ENCODE measurements at places on chromosomes 6 and 20.

DNA sequence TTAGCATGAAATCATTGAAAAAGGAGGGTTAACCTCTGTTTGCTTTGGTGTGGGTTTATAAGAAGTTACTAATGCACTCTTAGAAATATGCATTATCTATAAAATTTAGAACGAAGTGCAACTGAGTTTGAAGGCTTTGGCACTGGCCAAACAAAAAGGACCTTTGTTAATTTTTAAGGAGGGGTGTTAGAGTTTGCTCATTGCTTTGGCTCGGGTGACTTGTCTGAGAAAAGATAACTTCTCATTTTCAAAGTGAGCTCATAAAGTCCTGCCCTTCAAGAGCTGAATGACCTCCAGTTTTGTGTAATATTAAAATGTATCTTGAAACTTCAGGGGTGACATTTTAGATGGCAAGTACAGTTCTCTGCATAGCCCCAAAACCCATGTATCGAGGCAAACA, 25.9 kb downstream of the NEDD9 start:
- DNase-seq, result no peak

GRCh38 chr6:137094411-137095008, 49.7 kb upstream of the IL20RA start:
- peak; percentile 29 for DNase-seq

DNA sequence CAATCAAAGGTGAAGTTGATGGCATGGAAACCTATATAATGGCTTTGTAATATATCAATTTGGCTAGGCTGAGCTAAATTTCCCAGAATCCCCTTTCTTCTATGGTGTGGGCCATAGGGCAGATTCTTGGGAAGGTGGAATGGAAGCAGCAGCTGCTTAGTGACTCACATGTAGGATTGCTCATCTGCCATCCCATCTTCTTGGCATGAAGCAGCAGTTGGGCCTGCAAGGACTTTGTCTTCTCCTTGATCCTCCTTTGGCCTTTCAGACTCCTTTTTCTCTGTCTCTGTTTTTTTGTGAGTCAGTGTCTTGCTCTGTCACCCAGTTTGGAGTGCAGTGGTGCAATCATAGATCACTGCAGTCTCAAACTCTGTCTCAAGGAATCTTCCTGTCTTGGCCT, 52.6 kb upstream of the CEP162 start:
- no peak for DNase-seq

DNA sequence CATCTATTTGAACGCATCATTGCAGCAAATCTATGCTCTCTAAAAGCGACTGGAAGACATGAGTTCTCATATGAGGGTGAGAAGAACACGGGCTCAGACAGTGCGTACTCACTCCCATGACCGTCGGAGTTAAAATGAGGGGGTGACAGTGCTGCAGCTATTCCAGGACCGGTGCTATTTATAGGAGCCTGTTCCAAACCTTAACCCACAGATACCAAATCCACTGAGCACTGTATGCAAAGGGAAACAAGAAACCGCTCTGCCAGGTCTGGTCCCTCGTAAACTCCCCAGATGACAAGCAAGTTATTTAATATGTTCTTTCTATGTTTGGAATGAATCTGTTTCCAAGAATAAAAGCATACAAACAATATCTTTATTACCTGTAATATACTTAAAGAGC, 22.9 kb downstream of the PPP1R3G start:
- no peak for DNase-seq

GRCh38 chr20:32886652-32887051, 27.9 kb downstream of the EFCAB8 start:
- DNase-seq, result no peak

- DNase-seq, result no peak
Observed at GRCh38 chr20:37980383-37980782, 52.9 kb downstream of the TTI1 start.

GRCh38 chr20:48787861-48788375, 39.9 kb downstream of the PREX1 start:
- DNase-seq, result no peak

GRCh38 chr6:111683749-111684267, 78.1 kb upstream of the TRAF3IP2 start:
- DNase-seq, result no peak

- no peak for DNase-seq
Observed at GRCh38 chr6:89353118-89353556, 615 bp upstream of the UBE2J1 start.

- DNase-seq, result peak; percentile 72
Observed at GRCh38 chr20:32761831-32762753, at the start of gene DNMT3B. Gene DNMT3B (plus strand): TSS chr20:32762385. CDS start chr20:32780324, 17,939 bp downstream.

- no peak for DNase-seq
Observed at GRCh38 chr20:37220731-37221130, 40.9 kb downstream of the GHRH start.

DNA sequence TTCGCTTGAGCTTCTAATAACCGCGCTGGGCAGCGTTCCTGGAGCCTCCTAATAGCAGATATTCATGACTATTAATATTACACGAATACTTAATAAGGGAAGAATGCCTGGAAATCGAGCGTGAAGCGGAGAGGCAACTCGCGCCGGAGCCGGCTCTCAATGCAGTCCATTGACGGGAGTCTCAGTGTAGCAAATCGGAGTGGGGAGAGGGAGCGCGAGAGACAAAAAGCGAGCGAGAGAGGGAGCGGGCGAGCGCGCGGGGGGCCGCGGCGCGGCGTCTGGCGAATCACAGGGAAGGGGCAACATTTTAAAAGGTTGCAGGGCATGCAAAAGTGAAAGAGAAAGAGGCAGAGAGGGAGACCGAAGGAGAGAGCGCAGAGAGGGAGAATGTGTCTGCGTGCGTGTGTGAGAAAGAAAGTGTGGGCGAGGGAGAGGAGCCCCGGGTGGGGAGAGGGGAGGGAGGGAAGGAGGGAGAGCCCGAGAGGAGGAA, 2.9 kb downstream of the TFAP2A start:
- no peak for DNase-seq

- no peak for DNase-seq
Observed at GRCh38 chr20:62405981-62406513, 1.0 kb downstream of the CABLES2 start.

DNA sequence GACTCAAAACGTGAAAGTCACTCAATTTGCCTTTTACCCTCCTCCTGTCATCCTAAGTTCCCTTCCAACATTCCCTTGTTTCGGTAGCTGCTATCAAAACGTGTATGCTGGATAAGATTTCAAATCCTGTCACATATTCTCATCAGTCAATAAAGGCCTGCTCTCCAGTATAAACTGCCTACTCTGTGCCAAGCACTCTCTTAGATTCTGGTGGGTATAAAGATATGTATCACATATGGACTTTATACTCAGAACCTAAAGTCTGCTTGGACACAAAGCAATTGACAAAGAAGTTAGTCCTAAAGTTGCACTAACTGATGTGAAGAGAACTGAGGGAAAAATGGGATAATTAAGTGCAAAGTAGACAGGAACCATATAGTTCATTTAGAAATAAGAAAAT, 476.6 kb upstream of the MARCKS start:
- no peak for DNase-seq

GRCh38 chr6:7933794-7934193, 23.2 kb upstream of the TXNDC5 start:
- DNase-seq, result no peak

DNA sequence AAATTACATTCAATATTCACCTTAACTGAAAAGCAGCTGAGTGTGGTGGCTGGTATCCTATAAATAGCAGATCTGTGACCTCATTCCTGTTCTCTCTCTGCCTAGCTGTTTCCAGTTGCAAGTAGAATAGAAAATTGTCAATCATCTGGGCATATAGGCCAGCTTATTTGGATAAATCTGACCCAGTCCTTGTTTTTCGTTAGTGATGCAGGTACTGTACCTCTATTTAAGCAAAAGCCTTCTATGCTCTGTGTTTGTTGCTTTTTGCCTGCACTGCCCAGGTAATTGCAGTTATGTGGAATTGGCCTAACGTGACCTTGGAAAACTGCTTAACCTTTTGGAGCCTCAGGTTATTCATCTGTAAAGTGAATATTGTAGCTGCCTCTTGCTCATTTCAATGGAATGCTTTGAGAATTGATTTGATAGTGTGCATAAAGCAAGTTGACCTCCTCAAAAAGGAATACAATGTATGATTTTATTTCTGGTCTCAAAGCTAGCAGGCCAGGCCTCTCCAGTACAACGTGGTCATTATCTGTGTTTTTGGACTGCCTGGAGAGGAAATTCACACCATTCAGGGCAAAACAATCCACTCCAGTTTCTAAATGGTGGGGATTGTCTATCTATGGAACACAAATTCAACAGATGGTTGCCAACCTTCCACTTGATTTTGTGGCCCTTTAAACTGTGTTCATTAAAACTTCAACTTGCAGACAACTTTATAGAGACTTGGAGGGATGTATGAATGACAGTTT, 508.7 kb upstream of the CITED2 start:
- no peak for DNase-seq

DNA sequence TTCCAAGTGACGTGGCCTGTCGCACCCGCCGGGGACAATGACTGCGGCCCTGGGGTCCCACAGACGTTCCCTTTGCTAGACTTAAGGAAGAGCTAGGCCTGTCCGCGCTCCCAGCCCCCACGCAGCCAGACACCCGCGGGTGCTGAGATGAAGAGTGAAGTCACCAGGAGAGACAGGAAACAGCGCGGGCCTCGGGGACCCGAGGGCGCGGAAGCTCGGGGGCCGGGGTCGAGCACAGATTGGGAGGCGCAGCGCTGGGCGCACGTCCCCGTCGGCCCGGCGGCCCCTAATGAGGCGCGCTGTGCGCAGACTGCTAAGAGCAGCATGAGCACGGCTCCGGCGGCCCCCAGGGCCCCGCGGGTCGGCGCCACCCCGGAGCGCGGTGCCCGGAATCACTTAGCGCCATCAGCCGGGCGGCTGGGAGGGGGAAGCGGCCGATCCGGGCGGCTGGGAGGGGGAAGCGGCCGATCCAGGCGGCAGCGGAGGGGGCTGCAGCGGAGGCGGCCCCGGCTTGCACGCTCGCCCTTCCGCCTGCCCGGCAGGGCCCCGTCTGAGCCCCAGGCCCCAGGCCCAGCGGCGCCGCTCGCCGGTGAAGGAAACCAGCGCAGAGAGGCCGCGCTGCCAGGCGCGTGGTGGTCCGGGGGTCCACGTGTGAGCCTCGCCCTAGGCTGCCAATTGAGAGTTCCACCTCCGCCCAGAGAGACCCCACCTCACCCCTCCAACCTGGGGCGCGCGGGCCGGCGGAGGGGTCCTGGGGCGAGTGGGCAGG, 8.3 kb upstream of the AVP start:
- DNase-seq, result peak; percentile 53

GRCh38 chr20:1757606-1758512, 100.3 kb upstream of the SIRPG start:
- no peak for DNase-seq

DNA sequence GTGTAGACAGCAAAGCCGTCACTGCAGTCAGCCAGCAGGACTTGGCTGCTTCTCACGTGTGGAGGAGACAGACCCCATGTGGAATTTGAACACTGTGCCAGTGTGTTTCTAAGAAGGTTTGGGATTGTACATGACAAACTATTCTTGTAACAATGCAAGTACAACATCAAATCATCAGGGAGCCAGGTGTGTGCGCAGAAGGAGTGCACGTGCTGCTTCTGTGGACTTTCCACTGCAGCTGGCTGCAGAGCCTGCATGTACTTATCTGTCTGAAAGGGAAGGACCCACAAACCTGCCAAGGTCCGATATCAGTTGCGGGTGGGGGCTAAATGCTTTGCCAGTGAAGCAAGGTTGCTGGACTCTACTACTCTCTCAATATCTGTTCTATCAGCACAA, 211.6 kb downstream of the WDR27 start:
- no peak for DNase-seq

DNA sequence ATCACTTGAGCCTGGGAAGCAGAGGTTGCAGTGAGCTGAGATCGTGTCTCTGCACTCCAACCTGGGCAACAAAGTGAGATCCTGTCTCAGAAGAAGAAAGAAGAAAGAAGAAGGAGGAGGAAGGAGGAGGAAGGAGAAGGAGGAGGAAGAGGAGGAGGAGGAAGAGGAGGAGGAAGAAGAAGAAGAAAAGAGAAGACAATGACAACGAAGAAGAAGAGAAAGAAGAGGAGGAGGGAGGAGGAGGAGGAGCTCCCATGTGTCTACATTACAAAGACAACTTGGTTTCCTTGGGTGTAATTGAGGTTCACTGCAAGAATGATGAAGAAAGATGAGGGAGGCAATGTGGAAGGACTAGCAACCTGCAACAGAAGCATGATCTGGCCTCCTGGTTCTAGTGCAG, 21.3 kb upstream of the CEP85L start:
- no peak for DNase-seq

DNA sequence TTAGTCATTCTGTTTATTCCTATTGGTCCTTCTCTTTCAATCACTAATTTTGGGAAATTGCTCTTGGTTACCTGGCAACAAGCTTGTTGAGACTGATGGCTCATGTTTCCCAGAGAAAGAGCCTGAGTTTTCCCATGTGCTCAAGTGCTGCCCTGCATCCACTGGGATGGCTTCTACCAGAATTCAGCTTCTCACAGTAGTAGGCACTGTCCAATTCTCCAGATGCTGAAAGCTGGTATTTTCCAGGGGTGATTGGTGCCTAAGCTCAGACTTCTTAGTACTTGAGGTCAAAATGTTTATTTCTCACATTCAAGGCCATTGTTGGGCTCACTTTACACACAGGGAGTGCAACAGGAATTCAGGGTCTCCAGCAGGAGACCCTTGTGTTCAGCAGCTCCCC, 29.1 kb upstream of the SLC2A12 start:
- no peak for DNase-seq

- DNase-seq, result no peak
Observed at GRCh38 chr6:18266523-18266912, 2.2 kb upstream of the DEK start.

GRCh38 chr20:3635346-3635745, 27.9 kb downstream of the GFRA4 start:
- no peak for DNase-seq

- no peak for DNase-seq
Observed at GRCh38 chr6:33704215-33705066, 7.1 kb downstream of the UQCC2 start.

- DNase-seq, result no peak
Observed at GRCh38 chr6:1689141-1689540, 79.4 kb downstream of the FOXC1 start.

All from stimulated activated CD4-positive, alpha-beta T cell treated with anti-CD3 and anti-CD28 coated beads, Interleukin-12 subunit alpha, Interleukin-12 subunit beta, amount 100 ng/mL, for 4 hours (primary cell).